GM10248 (cell line): ENCODE measurements at places on chromosomes 2 and 18.

DNA sequence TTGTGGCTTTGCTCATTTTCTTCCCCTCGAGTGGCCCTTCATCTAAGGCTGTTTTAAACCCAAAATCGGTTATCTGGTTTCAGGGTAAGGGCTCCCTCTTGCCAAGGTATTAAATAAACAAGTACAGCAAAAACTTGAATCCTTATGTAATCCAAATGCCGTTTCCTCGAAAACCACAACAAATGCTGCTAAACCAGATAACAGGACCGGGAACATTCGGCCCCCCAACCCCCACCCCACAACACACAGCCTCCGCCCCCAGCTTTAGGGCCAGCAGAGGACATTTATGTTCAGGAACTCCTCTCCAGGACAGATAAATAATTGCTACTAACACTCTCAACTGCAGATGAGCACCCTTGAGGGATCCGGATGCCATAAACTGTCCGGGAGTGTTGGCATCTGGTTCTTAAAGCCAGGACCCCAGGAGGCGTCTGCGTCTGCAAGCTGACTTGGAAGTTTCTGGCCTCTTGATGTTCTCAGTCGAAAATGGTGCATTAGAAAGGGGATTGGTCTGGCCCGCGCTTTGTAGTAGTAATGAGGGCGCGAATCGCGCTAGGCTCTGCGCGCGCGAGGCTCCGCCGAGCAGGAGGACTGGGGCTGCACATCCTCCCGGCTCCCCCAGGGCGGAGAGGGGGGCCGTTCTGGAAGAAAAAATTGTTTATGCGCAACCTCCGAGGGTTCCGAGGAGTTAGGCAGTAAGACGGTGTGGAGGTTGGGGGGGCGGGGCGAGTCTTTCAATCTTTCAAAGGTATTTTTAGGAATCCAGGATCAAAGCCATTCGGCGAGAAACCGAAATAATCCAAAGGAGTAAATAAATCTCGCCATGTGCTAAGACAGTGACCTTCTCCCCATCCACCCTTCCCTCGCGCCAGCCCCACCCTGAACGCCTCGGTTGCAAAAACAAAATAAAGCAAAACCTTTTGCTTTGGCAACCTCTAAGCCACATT lies 3.9 kb upstream of the ID2 start:
- DNase-seq, result no peak

DNA sequence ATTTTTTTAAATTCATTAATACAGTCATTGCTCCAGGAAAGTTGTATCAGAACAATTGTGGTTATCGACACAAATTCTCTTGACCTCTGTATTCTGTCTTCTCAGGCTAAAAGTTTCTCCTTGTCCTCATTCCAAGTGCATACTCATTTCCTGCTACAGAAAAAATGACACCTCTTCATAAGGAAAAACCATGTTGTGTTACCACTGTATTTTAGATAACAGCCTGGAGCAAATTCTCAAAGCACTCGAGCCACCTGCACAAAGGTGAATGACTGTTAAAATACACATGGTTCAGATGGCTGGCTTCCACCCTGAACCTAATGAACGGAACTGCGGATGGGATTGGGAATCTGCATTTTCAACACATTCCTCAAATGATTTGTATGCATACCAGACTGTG lies 586.5 kb downstream of the EPHA4 start:
- no peak for DNase-seq

GRCh38 chr2:230870544-230871360 lies 6.0 kb downstream of the ITM2C start:
- DNase-seq, result peak; percentile 19

GRCh38 chr2:36549165-36549574 lies 48.8 kb downstream of the FEZ2 start:
- no peak for DNase-seq

DNA sequence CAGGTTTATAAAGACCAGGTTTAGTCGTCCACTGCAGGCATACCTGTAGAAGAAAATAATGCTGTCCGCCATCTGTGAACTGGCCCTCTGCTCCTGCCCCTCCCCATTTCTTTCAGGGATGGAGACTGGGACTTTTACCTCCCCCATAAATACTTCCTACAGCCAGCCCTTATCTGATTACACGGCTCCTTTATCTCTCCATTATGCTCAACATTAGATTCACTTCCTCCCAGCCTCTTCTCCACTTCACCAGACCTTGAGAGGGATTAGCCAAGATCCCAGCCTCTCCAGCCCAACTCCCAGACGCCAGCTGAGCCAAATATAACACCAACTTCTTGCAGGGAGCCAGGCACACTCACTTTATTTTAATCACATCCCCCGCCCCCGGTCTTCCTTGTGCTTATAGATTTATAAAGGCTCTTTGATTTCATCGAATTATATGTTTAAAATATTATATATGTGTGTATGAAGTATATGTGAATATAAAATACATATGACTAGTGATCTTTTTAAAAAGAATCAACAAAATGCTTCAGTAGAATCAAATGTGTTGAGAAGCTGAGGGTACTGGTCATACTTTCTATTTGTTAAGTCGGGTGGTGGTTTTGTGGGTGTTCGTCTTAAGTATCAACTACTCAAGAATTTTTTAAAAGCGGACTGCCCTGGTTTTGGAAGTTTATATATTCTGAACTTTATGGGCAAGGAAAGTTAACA lies 81.0 kb downstream of the SPRED2 start:
- DNase-seq, result no peak

DNA sequence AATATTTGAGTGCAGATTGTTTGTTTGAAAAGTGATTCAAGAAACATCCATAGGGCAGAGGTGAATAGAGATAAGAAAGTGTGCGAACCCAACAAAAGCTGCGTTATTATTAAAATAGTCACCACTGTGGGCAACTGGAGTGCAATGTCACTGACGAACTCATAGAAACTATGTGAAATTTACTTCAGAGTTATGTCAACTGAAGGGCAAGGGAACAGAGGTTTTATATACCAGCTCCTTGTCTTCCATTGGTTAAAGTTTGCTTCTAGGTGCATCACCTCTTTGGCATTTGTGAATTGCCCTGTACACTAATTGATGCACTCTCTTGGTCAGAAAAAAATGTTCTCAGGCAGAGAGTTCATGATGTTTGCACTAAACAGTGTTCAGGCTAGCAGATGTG lies 110.5 kb upstream of the NYAP2 start:
- no peak for DNase-seq

GRCh38 chr18:31042406-31043181 lies at the start of gene DSC3:
Gene DSC3 (minus strand): TSS chr18:31042742. CDS start chr18:31042660, 82 bp downstream.
- DNase-seq, result peak; percentile 15

- DNase-seq, result peak; percentile 78
These were observed 58.5 kb upstream of the MSH6 start for GRCh38 chr2:47724221-47724981.

GRCh38 chr2:181104512-181105115 lies 124.2 kb downstream of the UBE2E3 start:
- no peak for DNase-seq

DNA sequence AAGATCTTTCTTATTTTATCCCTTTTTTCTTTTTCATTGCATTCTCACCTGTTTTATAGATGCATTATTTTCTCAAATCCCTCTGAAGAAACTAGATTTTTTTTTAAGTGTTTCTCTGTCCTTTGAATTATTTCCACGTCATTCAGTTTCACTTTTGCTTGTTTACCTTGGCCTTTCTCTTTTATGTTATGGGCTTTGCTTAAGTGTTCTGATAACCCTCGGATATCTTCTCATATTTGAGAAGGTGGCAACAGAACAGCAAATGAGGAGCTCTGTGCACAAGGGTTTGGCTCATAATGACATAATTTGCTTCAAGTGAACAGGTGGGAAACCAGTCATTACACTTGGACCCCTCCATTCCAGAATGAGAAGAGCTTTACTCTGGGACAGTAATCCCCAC lies 111.9 kb downstream of the C1D start:
- no peak for DNase-seq
